Osteocyte (in vitro differentiated cells): ENCODE measurements at places on chromosomes 2 and 18.
A peak's percentile ranks its signal among the peaks of the same experiment; 100 is the strongest.

GRCh38 chr2:129763966-129764365, 215.5 kb upstream of the RAB6C start:
- H3K4me1 ChIP-seq: no peaks in the 10 kb centered on the region
- H3K36me3 ChIP-seq: no peaks in the 10 kb centered on the region
- no peaks in the 10 kb centered on the region for H3K27me3 ChIP-seq
- no peak overlapping the region for H3K4me3 ChIP-seq

GRCh38 chr18:7164323-7165004, 46.9 kb upstream of the LAMA1 start:
- DNase-seq: peak; percentile 57
- no peaks in the 10 kb centered on the region for H3K4me1 ChIP-seq
- H3K27me3 ChIP-seq: no peaks in the 10 kb centered on the region
- H3K27ac ChIP-seq: no peak overlapping the region

DNA sequence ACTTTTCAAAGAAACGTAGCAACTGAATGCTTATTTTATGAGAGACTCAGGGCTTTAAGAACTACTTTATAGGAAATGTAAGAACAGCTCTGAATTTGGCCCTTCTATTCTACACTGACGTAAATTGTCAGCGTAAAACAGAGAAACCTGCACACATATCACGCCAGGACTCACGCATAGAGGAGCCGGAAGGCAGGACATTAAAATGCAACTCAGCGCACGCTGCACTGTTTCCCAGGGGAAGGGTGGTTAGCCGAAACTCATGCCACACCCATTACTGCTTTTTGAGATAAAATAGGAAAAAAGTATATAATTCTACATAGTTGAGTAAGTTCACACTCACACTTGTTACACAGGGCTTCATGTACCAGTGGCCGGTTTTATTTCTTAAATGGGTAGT, 7.4 kb downstream of the TUBB6 start:
- peak overlapping the region; percentile 68 for H3K27ac ChIP-seq
- no peaks in the 10 kb centered on the region for H3K27me3 ChIP-seq
- peaks cover 42% of the 10 kb centered on the region for H3K36me3 ChIP-seq
- no peak for DNase-seq

DNA sequence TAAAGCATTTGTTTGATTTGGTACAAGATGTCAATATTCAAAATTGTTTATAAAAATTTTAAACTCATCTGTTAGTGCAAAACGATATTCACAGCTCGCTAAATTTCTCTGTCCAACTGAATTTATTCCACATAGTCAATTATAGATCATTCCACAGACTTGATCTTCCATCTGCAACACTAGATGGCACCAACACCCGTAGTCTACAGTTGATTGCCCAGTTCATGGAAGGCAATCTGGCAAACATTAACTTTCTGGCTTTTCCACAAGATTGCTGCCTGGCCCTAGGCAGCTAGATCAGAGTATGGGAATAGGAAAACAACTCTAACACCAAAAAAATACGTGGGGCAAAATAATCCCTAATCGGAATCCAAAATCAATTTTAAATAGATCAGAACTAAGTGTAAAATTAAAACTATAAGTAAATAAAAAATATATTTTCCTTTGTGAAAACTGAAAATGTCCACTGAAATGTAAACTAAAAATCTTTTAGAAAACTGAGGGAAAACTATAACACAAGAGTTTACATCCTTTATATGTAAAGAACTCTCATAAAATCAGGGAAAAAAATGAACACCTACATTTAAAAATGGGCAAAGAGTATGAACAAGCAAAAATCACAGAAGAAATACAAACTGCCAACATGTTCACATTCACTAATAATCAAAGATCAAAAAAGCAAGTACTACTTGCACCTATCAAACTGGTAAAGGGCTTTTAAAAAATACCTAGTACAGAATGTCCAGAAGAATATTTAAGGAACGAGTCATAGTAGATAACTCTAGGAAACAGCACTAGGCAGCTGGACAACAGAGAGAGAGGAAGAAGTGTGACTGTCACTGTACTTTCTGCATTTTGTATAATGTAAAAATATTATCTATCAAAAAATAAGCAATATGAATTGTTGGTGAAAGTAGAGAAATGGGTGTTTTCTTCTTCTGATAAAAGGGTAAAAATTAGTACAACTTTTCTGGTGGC, 35.0 kb downstream of the RTN4 start:
- peaks cover 33% of the 10 kb centered on the region for H3K36me3 ChIP-seq
- H3K4me3 ChIP-seq: no peak overlapping the region
- H3K27ac ChIP-seq: peak overlapping the region; percentile 74
- no peaks in the 10 kb centered on the region for H3K27me3 ChIP-seq
- peaks cover 87% of the 10 kb centered on the region for H3K4me1 ChIP-seq
- no peak for DNase-seq

DNA sequence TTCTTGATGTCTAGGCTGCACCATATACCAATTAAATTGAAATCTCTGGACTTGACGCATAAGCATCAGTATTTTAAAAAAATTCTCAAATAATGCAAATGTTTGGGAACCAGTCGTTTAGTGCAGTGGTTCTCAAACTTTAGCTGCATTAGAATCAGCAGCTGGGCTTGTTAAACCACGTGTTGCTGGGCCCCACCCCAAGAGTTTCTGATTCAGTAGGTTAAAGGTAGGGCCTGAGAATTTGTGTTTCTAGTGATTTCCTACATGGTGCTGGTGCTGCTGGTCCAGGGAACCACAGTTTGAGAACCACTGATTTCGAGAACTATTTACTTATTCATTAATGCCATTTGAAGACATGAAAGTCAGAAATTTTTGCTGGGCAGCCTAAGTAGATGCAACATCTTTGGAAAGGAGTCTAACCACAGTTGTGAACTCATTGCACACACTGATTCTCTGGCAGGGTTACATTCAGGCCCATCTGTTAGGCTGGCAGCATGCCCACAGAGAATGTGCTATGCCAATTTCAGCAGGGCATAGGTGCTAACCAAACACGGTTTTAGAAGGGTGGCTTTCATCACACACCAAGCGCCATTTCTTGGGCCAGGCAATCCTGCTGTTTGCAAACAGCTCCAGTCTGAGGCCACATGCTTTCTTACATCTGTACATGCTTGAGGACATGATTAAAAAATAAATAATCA, 26.4 kb upstream of the ATP5MC3 start:
- peaks cover 1% of the 10 kb centered on the region for H3K4me1 ChIP-seq
- no peaks in the 10 kb centered on the region for H3K36me3 ChIP-seq
- no peak for DNase-seq

- no peaks in the 10 kb centered on the region for H3K36me3 ChIP-seq
- H3K4me1 ChIP-seq: peaks cover 5% of the 10 kb centered on the region
- H3K27me3 ChIP-seq: peaks cover 3% of the 10 kb centered on the region
- no peak overlapping the region for H3K27ac ChIP-seq
These were observed 392.8 kb downstream of the TRIB2 start for GRCh38 chr2:13109516-13109915.

- peaks cover 27% of the 10 kb centered on the region for H3K4me1 ChIP-seq
- peak overlapping the region; percentile 78 for H3K4me3 ChIP-seq
- H3K27me3 ChIP-seq: no peaks in the 10 kb centered on the region
- peak overlapping the region; percentile 90 for H3K27ac ChIP-seq
- no peaks in the 10 kb centered on the region for H3K36me3 ChIP-seq
These were observed 221.9 kb upstream of the RBBP8 start for GRCh38 chr18:22711192-22711685.

DNA sequence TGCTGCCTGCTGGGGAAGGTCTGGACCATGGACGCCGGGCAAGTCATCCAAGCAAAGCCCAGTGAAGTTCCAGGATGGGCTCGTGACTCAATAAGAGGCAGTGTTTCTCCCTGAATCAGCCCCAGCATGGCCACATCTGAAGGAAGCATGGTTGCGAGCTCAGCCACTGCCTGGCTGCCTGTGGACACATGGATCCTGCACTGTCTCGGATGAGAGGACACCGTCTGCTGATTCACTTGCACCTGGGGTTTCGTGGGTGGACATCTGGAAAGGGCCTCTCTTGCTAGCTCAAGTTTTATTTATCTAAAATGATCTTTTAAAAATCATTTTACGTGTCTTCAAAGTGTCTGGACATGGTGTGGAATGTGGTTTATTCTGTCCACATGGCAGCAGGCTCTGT, 224.8 kb upstream of the FN1 start:
- H3K4me3 ChIP-seq: no peak overlapping the region
- no peaks in the 10 kb centered on the region for H3K27me3 ChIP-seq
- peaks cover 3% of the 10 kb centered on the region for H3K36me3 ChIP-seq
- H3K4me1 ChIP-seq: peaks cover 78% of the 10 kb centered on the region
- no peak for DNase-seq

DNA sequence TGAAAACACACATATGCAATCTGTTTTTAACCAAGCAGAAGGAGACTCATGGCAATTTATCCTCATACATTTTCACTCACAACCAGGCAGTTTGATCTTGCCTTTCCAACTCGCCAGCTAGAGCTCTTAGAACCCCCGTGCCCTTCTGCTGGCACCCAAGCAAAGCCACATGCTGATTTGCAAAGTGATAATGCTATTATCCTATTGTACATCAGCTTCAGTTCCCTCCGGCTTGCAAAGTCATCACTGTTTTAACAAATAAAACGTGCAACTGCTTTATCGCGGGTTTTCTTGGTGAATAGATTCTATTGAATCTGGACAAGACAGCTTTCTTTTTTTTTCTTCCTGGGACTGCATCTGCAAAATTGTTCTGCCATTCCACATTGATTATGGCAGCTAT, 314.6 kb downstream of the LNPK start:
- peaks cover 32% of the 10 kb centered on the region for H3K27me3 ChIP-seq
- no peak overlapping the region for H3K4me3 ChIP-seq
- no peak overlapping the region for H3K27ac ChIP-seq
- H3K4me1 ChIP-seq: no peaks in the 10 kb centered on the region
- no peak for DNase-seq

DNA sequence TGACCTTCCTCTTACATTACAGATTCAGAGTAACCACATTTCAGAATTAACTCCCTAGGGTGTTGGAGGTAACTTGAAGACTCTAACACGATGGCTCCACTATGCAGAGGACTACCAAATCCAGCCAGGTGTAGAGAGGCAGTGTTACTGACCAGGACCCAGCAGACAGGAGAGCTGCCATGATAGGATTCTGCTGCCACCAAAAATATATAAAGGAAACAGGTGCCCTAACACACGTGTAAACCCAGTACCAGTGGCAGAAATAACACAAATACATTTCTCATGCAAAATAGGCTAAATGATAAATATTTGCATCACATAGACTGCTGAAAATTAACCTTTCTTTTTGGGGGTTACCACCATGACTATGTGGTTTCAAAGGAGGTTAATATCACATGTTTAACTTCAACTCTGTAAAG, 7.0 kb downstream of the ZBTB14 start:
- no peaks in the 10 kb centered on the region for H3K4me1 ChIP-seq
- DNase-seq: no peak
- peaks cover 25% of the 10 kb centered on the region for H3K36me3 ChIP-seq
- no peaks in the 10 kb centered on the region for H3K27me3 ChIP-seq
- no peak overlapping the region for H3K27ac ChIP-seq

- H3K36me3 ChIP-seq: no peaks in the 10 kb centered on the region
- DNase-seq: no peak
- no peak overlapping the region for H3K4me3 ChIP-seq
- peaks cover 25% of the 10 kb centered on the region for H3K27me3 ChIP-seq
These were observed 273.1 kb downstream of the PHLPP1 start for GRCh38 chr18:62988471-62988870.

DNA sequence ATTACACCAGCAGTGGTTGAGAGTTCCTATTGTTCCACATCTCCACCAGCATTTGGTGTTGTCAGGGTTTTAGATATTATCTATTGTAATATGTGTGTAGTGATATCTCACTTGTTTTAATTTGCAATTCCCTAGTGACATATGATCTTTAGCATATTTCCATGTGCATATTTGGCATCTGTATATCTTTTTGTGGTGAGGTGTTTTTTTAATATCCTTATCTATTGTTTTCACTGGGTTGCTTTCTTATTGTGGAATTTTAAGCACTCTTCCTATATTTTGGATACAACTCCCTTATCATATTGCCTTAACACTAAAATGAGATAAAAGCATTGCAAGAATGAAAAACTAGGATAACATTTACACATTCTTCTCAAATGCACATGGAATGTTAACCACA, 453.9 kb upstream of the FSIP2 start:
- H3K27ac ChIP-seq: no peak overlapping the region
- H3K27me3 ChIP-seq: peaks cover 16% of the 10 kb centered on the region
- H3K4me3 ChIP-seq: no peak overlapping the region
- DNase-seq: no peak
- no peaks in the 10 kb centered on the region for H3K36me3 ChIP-seq

GRCh38 chr2:197285361-197285760, 25.2 kb downstream of the ANKRD44 start:
- H3K27me3 ChIP-seq: no peaks in the 10 kb centered on the region
- H3K4me3 ChIP-seq: no peak overlapping the region
- DNase-seq: no peak
- no peaks in the 10 kb centered on the region for H3K36me3 ChIP-seq
- H3K27ac ChIP-seq: no peak overlapping the region
- peaks cover 20% of the 10 kb centered on the region for H3K4me1 ChIP-seq

DNA sequence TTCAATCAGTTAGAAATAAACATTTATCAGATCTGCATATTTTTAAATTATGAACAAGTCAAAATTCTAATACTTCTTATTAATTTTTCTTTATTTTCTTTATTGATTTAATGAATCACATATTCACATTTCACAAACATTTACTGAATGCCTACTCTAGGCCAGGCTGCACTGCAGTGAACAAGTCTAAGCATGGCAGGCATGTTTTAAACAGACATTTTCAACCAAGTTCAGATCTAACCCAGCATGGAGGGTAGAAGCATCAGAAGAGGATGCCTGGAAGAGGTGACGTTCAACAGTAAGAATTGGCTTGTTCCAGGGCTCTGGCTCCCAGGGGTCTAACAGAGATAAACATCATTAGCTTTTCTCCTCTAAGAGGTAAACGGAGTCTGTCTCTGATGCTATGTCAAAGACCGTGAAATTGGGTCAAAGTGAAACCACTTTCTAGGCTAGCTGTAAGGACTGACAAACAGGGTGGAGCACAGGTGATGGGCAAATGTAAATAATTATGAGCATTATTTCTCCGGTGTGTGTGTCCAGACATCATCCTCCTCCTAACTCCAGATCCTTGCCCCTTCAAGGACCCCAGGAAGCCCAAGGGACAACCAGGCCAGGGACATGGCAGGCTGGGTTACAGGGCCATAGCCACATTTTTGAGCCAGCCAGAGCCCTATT, 50.6 kb downstream of the UNC50 start:
- H3K4me1 ChIP-seq: no peaks in the 10 kb centered on the region
- DNase-seq: no peak
- H3K36me3 ChIP-seq: no peaks in the 10 kb centered on the region
- H3K27ac ChIP-seq: no peak overlapping the region
- peaks cover 52% of the 10 kb centered on the region for H3K27me3 ChIP-seq

- no peak overlapping the region for H3K4me3 ChIP-seq
- no peak for DNase-seq
- no peak overlapping the region for H3K27ac ChIP-seq
- H3K36me3 ChIP-seq: no peaks in the 10 kb centered on the region
These were observed 99.0 kb upstream of the COPS8 start for GRCh38 chr2:236986524-236987330.

GRCh38 chr2:176178038-176178756, 10.3 kb upstream of the HOXD1 start:
- H3K27ac ChIP-seq: no peak overlapping the region
- H3K4me1 ChIP-seq: peaks cover 4% of the 10 kb centered on the region
- H3K27me3 ChIP-seq: peaks cover 89% of the 10 kb centered on the region
- no peaks in the 10 kb centered on the region for H3K36me3 ChIP-seq
- no peak for DNase-seq
- H3K4me3 ChIP-seq: no peak overlapping the region

- no peaks in the 10 kb centered on the region for H3K36me3 ChIP-seq
- H3K27ac ChIP-seq: no peak overlapping the region
- H3K4me1 ChIP-seq: no peaks in the 10 kb centered on the region
These were observed 186.7 kb downstream of the INSIG2 start for GRCh38 chr2:118274841-118275510.

GRCh38 chr18:61173554-61173953, 159.7 kb upstream of the CDH20 start:
- H3K27me3 ChIP-seq: peaks cover 10% of the 10 kb centered on the region
- H3K36me3 ChIP-seq: no peaks in the 10 kb centered on the region
- no peak overlapping the region for H3K4me3 ChIP-seq
